ENCODE measurements at places on chromosomes 6 and 20.

DNA sequence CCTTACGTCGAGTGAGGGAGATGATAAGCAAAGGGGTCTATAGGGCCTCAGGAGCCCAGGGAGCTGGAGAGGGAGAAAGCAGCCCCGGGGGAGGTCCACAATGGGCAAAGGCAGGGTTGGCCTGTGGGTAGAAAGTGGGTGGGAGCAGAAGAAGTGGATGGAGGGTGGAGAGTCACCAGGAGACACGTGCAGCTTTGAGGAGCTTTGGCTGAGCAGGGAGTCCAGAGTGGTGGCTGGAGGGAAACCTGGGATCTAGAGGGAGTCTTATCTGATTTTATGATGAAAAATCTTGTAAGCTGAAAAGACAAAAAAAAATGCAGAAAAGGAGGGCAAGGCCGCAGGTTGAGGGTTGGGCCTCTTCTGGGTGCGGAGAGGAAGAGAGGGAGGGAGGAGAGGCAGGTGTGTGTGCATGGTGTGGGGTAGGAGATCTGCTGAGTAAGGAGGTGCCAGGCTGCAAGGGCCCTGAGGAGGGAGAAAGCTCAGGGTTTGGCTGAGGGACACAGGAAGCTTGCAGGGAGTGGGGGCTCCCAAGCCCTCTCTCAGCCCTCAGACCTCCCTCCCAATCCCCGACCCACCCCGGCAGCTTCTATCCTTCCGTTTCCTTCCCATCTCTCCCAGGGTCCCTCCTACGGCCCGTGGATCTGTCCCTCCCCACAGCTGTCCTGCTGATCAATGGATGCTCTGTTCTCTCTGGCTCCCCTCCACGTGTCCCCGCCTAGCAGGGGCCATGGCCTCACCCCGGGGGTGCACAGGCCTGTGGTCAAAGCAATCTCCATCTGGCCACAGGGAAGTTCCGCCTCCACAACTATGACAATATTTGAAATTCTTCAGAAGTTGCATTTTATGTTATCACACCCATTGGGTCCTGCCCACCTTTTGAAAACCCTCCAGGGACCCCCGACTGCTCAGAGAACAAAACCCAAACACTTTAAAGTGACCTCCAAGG, 17.1 kb upstream of the BPI start:
- no peak for DNase-seq

- no peak for DNase-seq
Observed at GRCh38 chr6:1403851-1404712, 14.7 kb downstream of the FOXF2 start.

GRCh38 chr6:54587277-54587676, 259.3 kb upstream of the FAM83B start:
- DNase-seq = no peak

GRCh38 chr6:15927531-15928225, 201.2 kb upstream of the MYLIP start:
- no peak for DNase-seq

- DNase-seq = no peak
Observed at GRCh38 chr6:140604786-140605185, 1230.3 kb upstream of the CITED2 start.

- no peak for DNase-seq
Observed at GRCh38 chr6:105493736-105494135, 90.9 kb upstream of the PREP start.

GRCh38 chr20:15623215-15623614, 950.0 kb downstream of the KIF16B start:
- no peak for DNase-seq

DNA sequence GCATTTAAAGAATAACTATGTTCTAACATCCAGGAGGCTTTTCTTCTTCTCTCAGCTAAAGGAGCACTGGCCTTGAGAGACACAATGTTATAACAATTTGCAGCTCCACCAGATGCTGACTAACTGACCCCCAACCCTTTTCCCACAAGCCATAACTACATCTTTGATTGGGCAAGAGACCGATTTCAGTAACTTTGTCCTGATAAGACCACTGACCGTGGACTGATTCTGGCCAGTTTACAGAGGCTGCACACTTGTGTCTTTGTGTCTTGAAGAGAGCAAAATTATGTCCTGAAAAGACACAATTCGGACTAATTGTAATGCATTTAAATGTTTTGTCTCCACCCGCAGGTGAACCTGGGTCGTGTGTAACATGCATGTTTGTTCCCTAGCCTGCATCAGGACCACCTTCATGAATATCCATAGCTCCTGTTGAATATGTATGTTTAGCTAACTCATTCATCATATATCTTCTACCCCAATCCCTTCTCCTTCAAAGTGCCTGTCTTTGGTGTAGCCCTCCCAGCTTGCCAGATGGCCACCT, 22.3 kb downstream of the ABRACL start:
- DNase-seq = no peak

DNA sequence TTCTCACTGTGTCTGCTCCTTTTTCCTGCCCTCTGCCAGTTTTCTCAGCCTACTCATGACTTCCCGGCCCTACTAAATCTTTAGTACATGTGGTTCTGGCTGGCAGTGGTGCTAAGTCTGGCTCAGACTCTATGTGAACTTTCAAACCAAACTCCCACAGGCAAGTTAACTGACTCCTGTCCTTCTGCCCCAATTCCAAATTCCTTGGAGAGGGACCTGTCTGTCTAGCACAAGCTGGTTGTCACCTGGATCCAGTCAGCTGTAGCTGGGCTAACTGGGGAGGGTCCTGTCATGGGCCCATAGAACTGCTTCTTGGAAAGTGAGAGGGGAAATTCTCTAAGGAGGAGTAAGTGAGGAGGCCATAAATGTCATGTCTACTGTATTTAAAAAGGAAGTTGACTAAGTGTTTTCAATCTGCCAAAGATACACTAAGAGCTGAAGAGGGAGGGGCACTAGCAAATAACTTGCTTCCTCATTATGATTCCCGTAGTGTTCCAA, 240.1 kb downstream of the KCNQ5 start:
- DNase-seq = no peak

DNA sequence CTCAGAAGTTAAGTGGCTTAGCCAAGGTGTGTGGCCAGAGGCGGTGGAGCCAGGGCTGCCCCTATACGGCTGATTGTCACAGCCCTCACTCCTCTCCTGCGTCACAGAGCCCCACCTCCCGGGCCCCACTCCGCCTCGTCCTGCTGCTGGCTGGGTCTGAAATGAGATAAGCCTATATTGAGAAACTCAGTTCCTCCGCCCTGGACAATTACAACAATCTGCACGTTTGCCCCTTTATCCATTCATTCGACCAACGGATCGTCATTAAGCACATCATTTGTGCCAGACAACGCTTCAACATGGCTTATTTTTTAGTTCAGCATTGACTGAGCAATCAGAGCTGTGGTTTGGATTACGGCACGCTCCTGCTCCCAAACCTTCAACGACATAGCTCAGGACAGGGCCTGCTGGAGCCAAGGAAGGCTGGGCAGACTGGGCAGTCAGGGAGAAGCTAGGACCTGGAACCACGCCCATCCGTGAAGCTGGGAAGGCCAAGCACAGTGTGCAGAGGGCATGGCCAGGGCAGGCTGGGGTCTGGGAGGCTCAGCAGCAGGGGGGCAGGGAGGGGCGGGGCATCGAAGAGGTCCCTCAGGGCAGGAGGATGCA, 16.6 kb upstream of the EZR start:
- no peak for DNase-seq

GRCh38 chr6:168844821-168845609, 404.0 kb downstream of the SMOC2 start:
- no peak for DNase-seq

DNA sequence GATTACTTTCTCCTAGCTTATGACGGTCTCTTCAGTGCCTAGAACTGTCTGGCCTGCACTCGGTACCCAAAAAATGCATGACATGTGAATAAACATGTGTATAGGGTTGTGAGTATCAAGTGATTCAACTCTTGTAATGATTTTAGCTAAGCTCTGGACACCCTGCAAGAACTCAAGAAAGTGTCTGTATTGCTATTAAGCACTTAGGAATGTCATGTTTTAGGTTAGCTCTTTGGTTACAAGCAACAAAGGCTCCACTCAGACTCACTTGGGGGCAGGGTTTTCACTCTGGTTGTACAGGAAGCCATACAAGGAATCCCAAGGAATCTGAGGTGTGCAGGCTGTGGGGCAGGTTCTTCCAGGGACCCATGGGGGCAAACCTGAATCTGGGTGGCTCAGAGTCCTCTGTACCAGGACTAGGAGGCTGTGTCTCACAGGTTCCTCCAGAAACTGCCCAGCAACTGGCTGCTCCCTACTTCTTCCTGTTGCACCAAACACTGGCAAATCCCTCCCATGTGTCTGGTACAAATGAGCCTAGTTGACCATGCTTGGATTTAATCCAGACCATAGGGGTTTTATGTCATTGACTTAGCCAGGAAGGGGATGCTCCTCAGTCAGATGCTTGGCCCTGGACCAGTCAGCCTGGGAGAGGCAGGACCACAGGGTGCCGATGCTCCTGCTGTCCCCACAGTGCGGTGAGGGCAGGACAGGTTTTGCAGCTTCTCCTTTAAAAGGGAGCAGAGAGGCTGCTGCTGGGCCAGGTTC, 77.9 kb upstream of the CDH4 start:
- no peak for DNase-seq

- DNase-seq = no peak
Observed at GRCh38 chr6:158503846-158504245, 56.0 kb upstream of the TMEM181 start.

GRCh38 chr6:27138837-27139755, 108.4 kb upstream of the PRSS16 start:
- DNase-seq = no peak

DNA sequence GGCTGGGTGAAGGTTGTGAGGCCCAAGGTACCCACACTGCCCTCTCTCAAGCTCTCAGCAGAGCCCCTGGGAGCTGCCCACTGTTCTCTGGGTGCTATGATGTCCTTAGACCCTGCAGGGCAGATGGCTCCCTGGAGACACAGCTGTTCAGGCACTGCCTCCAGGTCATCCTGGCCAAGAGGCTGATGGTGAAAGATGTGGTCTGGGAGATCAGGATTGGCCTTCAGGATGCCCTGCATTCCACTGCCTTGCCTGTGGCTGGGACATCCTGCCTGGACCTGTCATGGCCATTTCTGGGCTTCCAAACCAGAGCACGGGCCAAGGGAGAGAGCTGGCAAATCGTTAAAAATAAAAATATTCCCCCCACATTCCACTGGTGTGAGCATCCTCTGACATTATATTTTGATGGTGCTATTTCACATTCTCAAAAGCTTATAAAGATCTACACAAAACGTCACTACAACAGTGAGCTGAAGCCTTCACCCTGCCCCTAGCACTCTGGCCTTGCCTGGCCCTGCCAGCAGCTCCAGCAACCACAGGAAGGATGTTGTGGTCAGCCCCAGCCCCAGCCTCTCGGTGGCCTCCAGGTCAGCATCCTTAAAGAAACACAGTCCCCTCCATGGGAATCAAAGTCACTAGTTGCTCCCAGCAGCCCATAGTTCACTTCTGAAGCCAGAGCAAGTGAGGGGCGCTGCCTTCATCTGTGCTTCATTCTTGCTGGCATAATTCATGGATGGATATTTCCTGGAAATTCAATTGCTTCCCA, 13.5 kb upstream of the KCNK16 start:
- no peak for DNase-seq

DNA sequence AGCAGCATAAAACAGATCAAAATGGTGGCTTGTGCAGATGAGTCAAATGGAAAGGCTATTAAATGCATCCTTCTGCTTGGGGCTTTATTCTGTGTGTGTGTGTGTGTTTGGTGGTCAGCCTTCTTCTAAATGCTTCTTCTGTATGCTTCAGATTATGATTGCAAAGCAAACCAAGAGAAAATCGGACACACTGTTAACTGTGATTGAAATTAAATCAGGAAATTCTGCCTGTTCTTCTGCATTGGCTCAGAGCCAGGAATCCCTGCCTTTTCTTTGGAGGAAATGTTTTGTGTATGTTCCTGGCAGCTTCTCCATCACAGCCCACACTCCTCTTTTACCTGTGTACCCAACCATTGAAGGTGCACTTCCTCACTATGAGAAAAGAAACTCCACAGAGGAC, 22.3 kb upstream of the PDE10A start:
- DNase-seq = no peak

DNA sequence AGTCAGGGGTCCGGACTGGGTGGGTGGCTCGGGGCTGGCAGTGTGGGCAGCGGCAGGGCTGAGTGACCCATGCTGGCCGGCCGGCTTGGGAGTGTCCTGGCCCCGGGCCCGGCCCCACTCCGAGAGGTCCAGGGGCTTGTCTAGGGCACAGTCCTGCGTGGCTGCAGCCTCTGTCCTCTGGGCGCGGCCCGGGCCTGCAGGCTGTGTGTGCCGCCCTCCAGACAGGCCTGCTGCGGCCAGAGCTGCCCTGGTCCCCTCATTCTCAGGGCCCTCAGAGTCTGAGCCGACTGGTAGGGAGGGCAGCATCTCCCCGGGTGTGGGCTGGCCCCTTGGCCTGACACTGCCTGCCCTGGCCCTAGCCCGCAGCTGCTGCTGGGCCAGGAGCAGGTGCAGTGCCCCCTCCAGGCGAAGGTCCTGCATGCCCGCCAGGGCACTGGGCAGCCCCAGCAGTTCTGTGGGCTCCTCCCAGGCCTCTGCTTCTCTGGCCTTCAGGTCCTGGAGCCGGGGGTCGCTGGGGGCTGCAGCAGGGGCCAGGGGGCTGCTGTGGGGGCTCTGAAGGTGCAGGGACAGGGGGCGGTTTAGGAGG, 6.9 kb upstream of the CABLES2 start:
- no peak for DNase-seq

DNA sequence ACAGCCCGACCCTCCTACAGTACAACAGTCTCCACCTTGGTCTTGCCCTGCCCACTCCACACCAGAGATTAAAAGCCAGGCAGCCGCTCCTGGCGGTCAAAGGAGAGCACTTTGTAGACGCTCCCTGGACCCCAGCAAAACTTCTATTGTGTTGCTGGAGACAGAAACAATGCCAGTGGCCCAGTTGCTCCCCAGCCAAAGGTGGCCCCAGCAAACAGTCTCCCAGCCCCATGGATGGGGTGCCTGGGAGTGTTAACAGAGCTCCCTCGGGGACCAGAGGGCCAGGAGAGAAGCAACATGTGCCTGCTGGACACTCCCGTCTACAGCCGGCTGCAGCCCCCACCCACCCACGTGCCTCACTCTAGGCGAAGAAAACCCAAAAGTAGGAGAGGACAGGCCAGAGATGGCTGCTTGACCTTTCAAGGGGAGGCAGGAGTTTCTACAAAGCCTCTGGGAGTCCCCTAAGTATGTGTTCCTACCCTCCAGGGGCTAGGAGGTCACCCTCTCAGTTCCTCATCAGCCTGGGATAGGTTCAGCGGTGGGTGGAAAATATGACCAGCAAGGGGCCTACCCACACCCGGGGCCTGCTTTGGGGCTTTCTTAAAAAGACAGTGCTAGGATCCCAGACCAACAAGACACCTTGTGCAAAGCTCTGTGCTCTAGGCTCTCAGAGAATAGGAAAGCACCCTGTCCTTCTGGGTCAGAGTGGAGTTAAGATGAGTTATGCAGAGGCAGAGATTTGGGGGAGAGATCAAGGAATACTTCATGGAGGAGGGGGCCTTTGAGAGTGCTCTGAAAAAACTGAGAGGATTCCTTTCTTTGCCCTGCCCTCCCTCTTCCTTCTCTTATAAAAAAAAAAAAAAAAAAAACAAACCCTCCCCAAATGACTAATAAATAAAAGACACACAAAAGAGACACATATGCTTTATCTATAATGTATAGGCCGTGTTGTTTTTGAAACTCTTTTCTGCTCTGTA, 19.0 kb upstream of the PREX1 start:
- DNase-seq = no peak

Data from posterior vena cava (tissue), 2 donors.